ENCODE measurements at places on chromosomes 7 and 10.

- no peak for DNase-seq
Observed at GRCh38 chr10:126654579-126654978, 15.9 kb downstream of the C10orf90 start.

DNA sequence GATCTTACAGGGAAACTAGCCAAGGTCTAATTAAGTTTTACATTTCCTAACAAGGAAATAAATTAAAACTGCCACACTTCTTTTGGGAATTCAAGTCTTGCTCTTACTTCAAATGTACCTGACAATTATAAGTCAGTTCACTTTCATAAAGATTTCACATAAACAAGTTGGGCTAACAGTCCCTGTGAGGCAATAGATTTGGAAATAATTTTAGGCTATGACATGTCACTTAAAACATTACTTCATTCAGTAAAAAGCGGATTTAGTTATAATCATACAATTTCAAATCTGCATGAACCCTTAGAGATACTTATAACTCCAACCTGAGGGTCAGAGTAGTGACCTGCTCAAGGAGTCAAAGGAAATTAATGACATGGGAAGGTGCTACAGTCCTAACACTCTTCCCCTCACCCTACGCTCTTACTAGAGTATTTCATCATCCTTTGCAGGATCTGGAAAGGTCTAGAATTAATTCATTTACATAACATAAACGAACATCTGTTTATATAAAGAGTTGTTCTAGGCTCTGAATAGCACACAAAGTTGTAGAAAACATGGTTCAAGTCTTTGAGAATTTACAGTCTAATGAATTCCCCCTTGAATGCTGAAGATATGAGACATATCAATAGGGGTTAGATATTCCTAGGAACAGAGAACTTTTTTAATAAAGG, 32.3 kb upstream of the DNAJB12 start:
- no peak for DNase-seq

- no peak for DNase-seq
Observed at GRCh38 chr7:12031186-12031585, 179.9 kb upstream of the TMEM106B start.

- peak; percentile 64 for DNase-seq
Observed at GRCh38 chr7:519484-520390, at the start of gene PDGFA. PDGFA (minus strand) TSS chr7:519846; CDS start chr7:519001, 845 bp downstream.

- no peak for DNase-seq
Observed at GRCh38 chr7:11077816-11078215, 104.1 kb downstream of the PHF14 start.

DNA sequence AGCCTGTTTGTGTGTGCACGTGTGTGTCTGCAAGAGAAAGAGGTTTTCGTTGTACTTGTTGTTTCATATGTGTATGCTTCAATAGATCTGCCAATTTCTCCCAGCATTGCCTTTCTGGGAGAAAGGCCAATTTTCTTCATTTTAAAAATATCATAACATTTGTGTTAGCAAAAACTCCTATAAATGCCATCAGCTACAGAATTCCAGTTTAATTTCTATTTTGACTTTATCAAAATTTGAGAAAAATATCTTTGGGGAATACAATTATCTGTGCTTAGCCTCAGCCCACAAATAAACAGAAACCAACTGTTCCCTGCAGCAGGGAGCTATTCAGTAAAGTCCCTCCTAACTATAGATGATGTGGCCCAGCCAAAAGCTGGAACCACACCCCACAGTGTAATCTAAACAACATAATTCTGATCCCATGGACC, 68.3 kb upstream of the MGMT start:
- DNase-seq: no peak

GRCh38 chr7:106166651-106167342, 54.7 kb upstream of the SYPL1 start:
- peak; percentile 41 for DNase-seq

DNA sequence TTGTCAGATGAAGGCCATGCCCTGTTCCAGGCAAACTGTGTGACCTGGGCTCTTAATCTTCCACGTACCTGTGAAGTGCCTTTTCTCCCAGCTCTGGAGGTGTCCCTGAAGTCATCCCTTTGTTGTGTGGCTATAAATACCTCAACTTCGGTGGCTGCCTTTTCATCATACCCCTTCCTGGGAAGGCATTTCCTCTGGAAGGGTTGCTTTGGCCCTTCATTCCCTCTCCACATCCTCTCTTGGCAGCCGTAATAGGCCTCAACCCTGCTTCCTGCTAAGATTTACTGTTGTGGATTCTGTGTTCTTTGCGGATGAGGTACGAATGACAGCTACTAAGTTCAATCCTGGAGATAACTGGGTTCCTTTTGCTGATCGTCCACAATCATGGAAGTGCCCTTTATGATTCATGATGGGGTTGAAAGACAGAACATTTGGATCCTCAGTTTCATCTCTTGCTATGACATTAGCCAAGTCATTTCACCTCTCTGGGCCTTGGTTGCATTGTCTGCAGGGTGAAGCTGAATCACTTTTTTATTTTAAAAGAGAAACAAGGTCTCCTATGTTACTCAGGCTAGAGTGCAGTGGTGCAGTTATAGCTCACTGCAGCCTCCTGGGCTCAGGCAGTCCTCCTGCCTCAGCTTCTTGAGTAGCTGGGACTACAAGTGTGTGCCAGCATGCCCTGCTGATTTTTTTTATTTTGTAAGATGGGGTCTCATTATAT, 23.6 kb downstream of the FKBP6 start:
- no peak for DNase-seq

GRCh38 chr7:138400400-138400886, 59.6 kb upstream of the TRIM24 start:
- no peak for DNase-seq

DNA sequence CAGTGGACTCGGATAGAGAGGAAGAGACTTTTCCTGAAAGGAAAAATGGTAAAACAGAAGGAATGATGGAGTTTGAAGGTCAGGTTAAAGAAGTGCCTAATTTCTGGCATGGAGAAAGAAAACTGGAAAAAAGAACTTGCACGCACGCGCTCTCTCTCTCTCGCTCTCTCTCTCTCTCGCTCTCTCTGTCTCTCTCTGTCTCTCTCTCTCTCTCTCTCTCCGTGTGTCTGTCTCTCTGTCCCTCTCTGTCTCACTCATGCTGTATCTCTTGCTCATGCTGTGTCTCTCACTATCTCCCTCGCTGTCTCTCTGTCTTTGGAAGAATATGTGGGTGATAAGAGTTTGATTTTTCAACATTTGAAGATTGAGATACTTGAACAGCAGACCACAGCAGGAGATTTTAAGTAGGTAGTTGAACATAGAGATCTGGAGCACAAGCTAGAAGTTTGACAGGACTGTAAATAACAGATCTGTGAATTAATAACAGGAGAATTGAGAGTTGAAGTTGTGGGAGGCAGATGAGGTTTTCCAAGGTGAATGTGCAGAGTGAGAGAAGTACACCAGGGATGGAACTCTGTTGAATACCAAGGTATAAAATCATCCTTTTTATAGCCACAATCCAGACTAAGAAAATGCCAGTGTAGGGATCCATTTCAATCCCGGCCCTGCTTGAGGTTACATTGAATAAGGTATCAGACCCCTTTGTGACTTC, 33.1 kb downstream of the ADD3 start:
- DNase-seq: no peak

DNA sequence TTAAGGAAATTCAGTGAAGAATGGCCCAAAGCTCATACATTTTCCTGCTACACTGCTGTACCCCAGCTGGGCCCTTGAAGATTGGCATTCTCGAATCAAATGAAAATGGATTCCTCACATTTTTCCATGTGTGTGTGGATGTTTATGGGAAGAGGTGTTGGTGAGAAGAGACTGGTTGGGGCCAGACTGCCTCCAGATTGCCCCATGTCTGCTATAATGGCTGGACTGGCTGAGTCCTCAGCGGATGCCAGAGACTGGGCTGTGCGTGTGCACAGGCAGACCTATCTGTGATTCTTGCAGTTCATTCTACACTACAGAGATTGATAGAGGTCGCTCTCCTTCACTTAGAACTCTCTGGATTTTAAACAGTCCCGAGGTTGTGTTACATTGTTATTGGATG, 183.6 kb upstream of the GDF10 start:
- no peak for DNase-seq

GRCh38 chr10:89217057-89217990, 10.2 kb upstream of the CH25H start:
- DNase-seq: peak; percentile 68

DNA sequence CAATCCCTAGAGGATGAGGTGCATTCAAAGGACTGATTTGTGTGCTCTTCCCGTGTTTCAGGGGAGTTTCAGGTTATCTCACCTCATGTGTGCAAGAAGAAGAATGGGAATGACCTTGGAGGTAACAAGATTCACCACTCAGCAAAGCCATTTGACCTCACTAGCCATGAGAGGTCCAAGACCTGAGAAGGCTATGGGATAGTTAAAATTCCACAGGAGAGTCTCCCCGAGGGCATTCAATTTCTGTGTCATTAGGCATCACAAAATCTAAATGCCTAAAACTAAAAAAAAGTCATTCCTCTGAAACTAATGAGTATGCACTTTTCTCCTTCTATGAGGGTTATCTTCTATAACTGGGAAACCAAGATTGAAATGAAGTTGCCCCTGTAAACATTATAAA, 433.4 kb downstream of the KCNMA1 start:
- no peak for DNase-seq

GRCh38 chr10:132948351-132948750, 6.0 kb upstream of the CFAP46 start:
- no peak for DNase-seq

DNA sequence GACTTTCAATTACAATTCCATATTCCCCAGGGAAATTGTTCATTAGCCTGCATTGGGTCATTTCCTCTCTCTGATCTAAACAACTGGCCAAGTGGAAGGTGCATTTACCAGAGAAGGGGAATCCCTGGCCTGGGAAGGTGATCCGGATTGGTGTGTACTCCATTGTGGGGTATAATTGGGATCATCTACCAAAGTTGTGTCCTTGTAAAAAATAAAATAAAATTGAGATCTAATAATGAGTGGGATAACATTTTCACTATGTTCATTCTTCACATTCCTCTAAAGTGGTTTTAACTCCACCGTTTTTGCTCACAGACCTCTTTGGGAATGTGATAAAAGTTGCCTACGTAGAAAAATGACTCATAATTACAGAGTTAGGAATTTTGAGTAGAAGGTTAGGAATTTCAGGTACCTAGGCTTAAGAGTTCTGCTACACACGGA, 22.8 kb downstream of the ARL5B start:
- DNase-seq: no peak

DNA sequence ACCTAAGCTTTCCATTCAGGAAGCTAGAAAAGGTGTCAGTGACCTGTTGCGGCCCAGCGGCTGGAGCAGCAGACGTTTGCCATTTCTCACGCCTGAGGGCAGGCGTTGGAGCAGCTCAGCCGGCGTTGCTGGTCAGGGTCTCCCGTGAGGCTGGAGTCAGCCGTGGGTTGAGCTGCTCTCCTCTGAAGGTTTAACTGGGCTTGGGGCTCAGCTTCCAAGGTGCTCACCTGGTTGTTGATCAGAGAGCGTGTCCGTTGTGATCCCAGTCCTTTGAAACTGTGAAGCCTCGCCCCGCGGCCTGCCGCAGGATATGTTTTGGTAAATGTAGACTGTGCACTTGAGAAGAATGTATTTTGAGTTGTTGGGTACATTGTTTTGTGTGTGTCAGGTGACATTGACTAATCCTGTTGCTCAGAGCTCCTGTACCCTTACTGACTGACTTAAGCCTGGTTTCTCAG, 20.6 kb upstream of the PWWP2B start:
- peak; percentile 27 for DNase-seq

DNA sequence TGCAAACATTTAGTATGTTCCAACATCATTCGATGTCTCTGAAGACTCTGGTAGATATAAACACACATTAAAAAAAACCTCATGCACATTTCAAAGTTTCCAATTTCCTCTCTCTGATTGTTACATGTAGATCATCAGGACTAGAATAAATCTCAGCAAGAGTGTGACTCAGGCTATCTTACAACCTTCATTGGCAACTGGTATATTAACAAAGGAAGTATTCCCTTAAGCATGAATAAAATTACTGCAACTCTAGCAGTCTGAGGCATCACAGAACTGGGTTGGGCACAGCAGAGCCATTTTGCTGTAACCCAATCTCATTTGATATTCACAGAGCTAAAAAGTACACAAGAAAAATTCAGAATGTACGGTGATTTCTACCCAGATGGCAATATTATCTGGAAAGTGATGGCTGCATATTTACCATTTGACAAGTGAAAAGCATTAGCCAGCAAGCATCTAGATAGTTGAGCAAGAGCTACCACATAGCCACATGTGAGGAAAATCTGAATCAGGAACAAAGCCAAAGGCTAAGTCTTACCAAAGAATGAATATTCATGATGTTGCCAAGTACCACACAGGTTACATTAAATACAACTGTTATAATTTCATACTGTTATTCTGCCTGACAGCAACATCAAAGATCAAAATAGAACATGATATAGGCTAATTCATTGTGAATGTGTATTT, 232.2 kb downstream of the CRPPA start:
- DNase-seq: no peak

DNA sequence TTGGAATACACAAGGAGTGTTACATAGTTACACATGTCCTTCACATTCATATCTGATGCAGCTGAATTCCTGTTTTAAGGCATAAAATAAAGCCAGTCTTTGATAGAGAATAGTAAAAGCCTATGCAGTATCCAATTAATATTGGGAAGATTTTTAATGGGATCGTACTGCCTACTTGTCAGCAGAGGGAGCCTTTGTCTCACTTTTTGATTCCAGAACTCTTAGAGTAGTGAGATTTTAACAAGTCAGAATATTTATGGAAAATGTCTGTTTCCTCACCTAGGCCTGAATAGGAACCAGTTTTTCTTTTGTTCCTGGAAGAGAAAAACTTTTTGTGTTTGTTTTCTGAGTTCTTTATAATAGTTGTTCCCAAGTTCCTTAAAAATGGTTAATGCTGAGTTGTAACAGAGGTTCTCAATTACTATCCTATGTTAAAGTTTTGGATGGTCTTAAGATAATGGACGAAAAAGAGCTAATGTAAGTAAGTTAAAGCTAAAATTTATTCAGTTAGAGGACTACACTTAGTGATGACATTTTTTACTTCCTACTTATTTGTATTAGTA, 114.0 kb downstream of the BBS9 start:
- DNase-seq: no peak

DNA sequence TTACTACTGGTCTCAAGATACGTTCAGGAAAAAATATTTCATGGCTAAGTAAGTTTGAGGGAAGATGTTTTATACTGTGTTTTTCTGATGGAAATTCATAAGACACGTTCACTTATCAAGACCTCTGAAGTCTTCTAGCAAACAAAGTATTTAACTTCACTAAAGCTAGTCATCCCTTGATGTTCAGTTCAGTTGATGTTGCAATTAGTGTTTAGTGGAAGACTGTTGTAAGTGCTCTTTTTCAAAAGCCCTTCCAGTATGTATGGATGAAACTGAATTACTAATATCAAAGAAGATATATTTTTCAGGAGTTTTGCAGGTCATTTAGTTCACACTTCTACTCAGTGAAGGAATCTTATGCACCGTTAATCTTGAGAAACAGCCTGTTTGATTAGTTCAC, 25.1 kb downstream of the CUL1 start:
- DNase-seq: no peak

GRCh38 chr10:78808286-78808685, 260.5 kb upstream of the ZMIZ1 start:
- DNase-seq: no peak

GRCh38 chr7:99380823-99381663, 6.5 kb downstream of the ARPC1B start:
- DNase-seq: no peak
